ENCODE measurements at places on chromosomes 5 and 9. TPM values are rescaled to one million over a fixed set of nuclear protein-coding genes. Genes with fewer than 3 reads are reported as not detected.

DNA sequence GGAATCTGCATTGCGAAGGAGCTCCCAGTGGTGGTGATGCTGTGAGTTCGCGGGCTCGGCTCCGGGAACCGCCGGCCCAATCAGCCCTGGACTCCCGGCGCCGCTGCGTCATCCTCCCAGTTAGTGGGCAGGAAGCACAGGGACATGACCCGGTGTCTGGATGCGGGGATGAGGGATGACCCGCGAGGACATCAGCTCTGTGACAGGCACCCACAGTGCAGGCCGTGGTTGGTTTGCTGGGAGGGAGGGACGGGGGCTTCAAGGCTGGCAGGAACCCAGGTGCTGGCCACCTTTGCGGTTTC lies 996 bp downstream of the NXNL2 start:
- H3K36me3 ChIP-seq = no peaks in the 10 kb centered on the region
- peak; percentile 67 for DNase-seq
- no peak overlapping the region for H3K27ac ChIP-seq
- H3K27me3 ChIP-seq = peaks cover 10% of the 10 kb centered on the region
- H3K4me3 ChIP-seq = peak overlapping the region; percentile 46

GRCh38 chr5:116830079-116830478 lies 255.5 kb upstream of the SEMA6A start:
- no peak for DNase-seq
- H3K27me3 ChIP-seq = no peaks in the 10 kb centered on the region
- H3K36me3 ChIP-seq = no peaks in the 10 kb centered on the region
- H3K27ac ChIP-seq = no peak overlapping the region

DNA sequence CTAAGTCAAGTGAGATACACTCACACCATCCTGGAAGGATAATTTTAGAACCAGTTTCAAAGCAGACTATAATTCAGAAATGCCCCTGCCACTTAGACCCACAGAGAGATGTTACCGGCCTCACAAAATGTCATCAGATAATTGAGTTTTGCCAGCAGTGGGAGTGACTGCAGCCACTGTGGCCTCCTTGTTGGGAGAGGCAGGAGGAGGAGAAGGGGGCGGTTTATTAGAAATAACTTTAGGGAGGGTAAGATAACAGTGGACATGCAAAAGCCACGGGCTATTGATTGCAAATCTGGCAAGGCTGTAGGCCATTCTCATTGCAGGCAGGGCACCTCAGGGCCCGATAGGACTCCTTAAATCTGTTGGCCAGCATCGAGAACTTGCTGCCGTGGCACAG lies 13.4 kb downstream of the GRXCR2 start:
- H3K4me3 ChIP-seq = no peak overlapping the region
- H3K27ac ChIP-seq = peak overlapping the region; percentile 7
- no peaks in the 10 kb centered on the region for H3K27me3 ChIP-seq

Gene C5orf34
- 0.89 TPM for total RNA-seq

Gene TPPP
- total RNA-seq = 10.5 TPM

DNA sequence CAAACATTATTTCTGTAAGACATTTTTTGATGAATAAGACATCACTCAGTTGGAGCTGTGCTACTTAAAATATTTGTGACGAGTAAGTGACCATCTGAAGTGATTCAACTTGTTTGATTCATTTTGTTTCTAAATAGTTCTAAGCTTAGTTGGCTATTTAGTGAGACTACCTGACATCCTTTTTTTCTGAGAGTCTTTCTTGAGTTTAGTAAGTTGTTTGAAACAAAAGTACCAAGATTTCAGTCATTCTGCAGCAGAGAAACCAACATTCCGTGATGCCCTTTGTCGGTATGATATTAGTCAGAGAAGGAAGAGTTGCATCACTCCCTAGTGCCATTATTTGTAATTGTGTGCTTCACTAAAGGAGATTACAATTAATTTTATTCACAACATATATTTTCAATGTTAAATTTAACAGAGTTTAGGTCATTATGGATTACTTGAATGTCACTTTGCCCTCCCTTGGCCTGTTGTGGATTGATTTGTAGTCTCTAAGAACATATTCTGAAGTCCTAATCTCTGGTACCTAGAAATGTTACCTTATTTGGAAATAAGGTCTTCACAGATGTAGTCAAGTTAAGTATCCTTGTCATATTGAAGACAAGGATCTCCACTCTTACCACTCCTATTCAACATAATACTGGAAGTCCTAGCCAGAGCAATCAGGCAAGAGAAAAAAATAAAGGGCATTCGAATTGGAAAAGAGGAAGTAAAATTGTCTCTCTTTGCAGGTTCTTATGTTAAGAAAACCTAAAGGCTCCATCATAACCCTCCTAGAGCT lies 212.2 kb downstream of the PCSK1 start:
- DNase-seq = no peak
- no peak overlapping the region for H3K27ac ChIP-seq
- H3K4me3 ChIP-seq = no peak overlapping the region
- no peaks in the 10 kb centered on the region for H3K27me3 ChIP-seq
- no peaks in the 10 kb centered on the region for H3K36me3 ChIP-seq
- H3K4me1 ChIP-seq = no peaks in the 10 kb centered on the region

DNA sequence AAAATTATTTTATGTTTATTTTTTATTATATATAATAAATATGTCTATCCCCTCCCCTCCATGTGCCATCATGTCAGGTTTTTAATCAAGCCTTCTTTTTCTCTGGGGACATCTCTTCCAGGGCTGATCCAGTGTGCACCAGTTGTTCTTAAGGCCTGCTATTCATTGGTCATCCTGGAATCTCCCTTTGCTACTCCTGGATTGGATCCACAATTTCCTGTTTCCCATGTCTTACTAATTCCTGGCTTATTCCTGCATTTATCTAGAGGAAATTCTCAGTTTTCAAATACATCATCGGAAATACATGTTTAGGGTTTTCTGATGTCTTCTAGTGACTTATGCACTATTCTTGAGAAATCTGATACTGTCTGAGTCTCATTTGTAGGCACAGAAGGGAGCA lies 56.8 kb downstream of the ANGPTL2 start:
- peaks cover 9% of the 10 kb centered on the region for H3K4me1 ChIP-seq
- H3K4me3 ChIP-seq = no peak overlapping the region
- no peaks in the 10 kb centered on the region for H3K36me3 ChIP-seq
- H3K27me3 ChIP-seq = no peaks in the 10 kb centered on the region
- no peak overlapping the region for H3K27ac ChIP-seq

GRCh38 chr5:171654881-171655280 lies 130.7 kb upstream of the SMIM23 start:
- no peaks in the 10 kb centered on the region for H3K27me3 ChIP-seq
- H3K27ac ChIP-seq = no peak overlapping the region
- H3K4me3 ChIP-seq = no peak overlapping the region
- H3K4me1 ChIP-seq = peaks cover 4% of the 10 kb centered on the region
- DNase-seq = no peak
- no peaks in the 10 kb centered on the region for H3K36me3 ChIP-seq

DNA sequence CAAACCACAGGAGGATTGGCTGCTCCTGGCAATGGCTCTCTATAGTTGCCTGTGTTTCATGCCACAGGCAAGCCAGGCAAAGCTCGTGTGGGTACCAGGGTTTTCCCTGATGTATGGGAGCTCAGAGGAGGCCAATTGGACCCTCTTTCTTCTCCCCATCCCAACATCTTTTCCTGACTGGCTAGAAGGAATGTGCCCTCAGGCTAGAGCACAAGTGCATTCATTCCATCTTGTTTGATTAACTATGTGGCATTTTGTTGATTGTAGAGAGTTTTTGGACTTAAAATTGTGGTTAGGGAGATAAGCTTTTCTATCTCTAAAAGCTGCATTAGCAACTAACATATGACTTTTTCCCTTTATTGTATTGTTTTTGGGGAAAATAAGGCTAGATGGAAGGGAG lies 561.3 kb downstream of the PSAT1 start:
- H3K4me3 ChIP-seq = no peak overlapping the region
- no peak overlapping the region for H3K27ac ChIP-seq
- no peaks in the 10 kb centered on the region for H3K27me3 ChIP-seq
- no peaks in the 10 kb centered on the region for H3K4me1 ChIP-seq

GRCh38 chr9:5326893-5327548 lies 12.7 kb downstream of the RLN1 start:
- no peak overlapping the region for H3K27ac ChIP-seq
- H3K4me1 ChIP-seq = no peaks in the 10 kb centered on the region
- no peaks in the 10 kb centered on the region for H3K36me3 ChIP-seq
- no peaks in the 10 kb centered on the region for H3K27me3 ChIP-seq

Gene LRRTM2
- 0.08 TPM for total RNA-seq

GRCh38 chr5:111836426-111836825 lies 79.4 kb upstream of the NREP start:
- DNase-seq = no peak
- no peaks in the 10 kb centered on the region for H3K27me3 ChIP-seq
- no peak overlapping the region for H3K27ac ChIP-seq
- H3K36me3 ChIP-seq = no peaks in the 10 kb centered on the region
- no peak overlapping the region for H3K4me3 ChIP-seq

GRCh38 chr5:83527221-83527620 lies 55.7 kb downstream of the VCAN start:
- no peaks in the 10 kb centered on the region for H3K27me3 ChIP-seq
- H3K36me3 ChIP-seq = no peaks in the 10 kb centered on the region
- no peaks in the 10 kb centered on the region for H3K4me1 ChIP-seq
- no peak overlapping the region for H3K4me3 ChIP-seq

- H3K27ac ChIP-seq = no peak overlapping the region
- no peaks in the 10 kb centered on the region for H3K36me3 ChIP-seq
- no peaks in the 10 kb centered on the region for H3K4me1 ChIP-seq
- no peak for DNase-seq
Observed at GRCh38 chr5:57552033-57552432, 69.4 kb upstream of the ACTBL2 start.

Gene NR4A3
- 0.64 TPM for total RNA-seq

Gene EDIL3
- total RNA-seq = 15.7 TPM

DNA sequence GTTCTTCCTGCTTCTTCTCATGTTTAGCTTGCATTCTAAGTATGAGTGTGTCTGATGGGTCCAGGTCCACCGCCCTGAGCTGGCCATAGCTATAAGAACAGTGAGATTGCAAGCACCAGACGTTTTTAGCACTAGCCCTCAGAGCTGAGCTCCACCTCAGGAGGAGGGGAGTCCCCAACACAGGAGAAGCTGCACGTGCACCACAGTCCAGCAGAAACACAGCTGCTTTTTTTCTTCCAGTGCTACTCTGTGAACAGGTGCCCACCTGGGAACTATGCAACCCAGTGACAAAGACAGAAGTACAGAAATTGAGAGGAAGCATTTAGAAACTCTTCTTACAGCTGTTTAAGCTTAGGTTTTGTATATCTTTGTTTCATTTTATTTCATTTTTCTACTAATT lies 299.4 kb downstream of the MARCHF11 start:
- H3K4me3 ChIP-seq = no peak overlapping the region
- DNase-seq = no peak
- no peaks in the 10 kb centered on the region for H3K4me1 ChIP-seq
- no peaks in the 10 kb centered on the region for H3K36me3 ChIP-seq
- H3K27ac ChIP-seq = no peak overlapping the region
- no peaks in the 10 kb centered on the region for H3K27me3 ChIP-seq

DNA sequence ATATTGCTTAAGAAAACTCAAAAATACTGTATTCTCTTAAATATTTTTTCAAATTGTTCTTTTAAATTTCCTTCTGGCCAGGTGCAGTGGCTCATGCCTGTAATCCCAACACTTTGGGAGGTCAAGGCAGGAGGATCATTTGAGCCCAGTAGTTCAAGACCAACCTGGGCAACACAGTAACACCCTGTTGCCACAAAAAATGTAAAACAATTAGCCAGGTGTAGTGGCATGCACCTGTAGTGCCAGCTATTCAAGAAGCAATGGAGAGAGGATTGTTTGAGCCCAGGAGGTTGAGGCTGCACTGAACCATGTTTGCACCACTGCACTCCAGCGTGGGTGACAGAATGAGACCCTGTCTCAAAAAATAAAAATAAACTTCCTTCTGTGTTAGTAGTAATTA lies 94.3 kb downstream of the STRBP start:
- DNase-seq = no peak
- peaks cover 3% of the 10 kb centered on the region for H3K36me3 ChIP-seq
- no peaks in the 10 kb centered on the region for H3K27me3 ChIP-seq

DNA sequence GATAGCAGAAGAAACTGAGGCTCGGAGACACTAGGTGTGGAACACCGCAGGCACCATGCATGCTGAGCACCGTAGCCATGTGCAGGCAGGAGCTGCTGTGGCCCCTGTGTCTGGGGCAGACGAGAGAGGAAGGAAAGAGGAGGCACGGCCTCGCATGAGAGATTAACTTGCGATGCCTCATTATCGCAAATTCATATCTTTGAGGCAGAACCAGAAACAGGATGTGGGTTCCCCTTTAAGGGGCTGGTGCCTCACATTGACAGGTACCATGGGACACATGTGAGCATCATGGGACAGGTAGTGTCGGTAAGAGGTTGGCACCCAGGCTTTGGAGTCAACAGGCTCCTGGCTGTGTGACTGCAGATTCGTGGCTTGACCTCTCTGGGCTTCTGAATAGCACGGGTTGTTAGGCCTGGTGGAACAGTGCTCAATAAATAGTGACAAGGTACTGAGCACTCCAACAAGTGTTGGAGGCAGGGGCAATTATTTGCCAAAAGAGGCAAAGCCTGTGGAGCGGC lies 40.8 kb downstream of the NAIF1 start:
- H3K4me3 ChIP-seq = no peak overlapping the region
- H3K4me1 ChIP-seq = no peaks in the 10 kb centered on the region
- H3K36me3 ChIP-seq = no peaks in the 10 kb centered on the region
- H3K27me3 ChIP-seq = no peaks in the 10 kb centered on the region
- peak overlapping the region; percentile 4 for H3K27ac ChIP-seq
- no peak for DNase-seq

- H3K27me3 ChIP-seq = no peaks in the 10 kb centered on the region
- H3K4me3 ChIP-seq = peak overlapping the region; percentile 59
- H3K27ac ChIP-seq = peak overlapping the region; percentile 46
- no peaks in the 10 kb centered on the region for H3K36me3 ChIP-seq
Observed at GRCh38 chr9:89603767-89604665, 796 bp upstream of the GADD45G start.

DNA sequence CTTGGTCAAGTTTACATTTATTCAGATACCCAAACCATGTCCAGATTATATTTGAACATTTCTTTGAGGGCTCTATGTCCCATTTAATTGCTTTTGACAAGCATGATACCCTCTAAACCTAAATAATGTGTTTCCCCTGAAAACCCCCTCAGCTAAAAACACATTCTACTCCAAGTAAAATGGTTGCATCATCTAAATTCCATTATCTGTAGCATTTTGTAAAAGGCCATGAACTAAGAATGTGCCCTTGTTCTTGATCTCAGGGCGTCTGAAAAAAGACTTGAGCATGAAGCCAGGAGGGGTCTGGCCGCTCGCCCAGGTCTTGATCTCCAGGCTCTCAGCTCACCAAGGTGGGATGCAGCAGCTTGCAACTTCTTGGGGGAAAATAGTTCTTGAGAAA lies 53.5 kb upstream of the ERCC6L2 start:
- no peak overlapping the region for H3K4me3 ChIP-seq
- no peak overlapping the region for H3K27ac ChIP-seq
- no peaks in the 10 kb centered on the region for H3K36me3 ChIP-seq
- H3K27me3 ChIP-seq = no peaks in the 10 kb centered on the region
- H3K4me1 ChIP-seq = no peaks in the 10 kb centered on the region
- no peak for DNase-seq

DNA sequence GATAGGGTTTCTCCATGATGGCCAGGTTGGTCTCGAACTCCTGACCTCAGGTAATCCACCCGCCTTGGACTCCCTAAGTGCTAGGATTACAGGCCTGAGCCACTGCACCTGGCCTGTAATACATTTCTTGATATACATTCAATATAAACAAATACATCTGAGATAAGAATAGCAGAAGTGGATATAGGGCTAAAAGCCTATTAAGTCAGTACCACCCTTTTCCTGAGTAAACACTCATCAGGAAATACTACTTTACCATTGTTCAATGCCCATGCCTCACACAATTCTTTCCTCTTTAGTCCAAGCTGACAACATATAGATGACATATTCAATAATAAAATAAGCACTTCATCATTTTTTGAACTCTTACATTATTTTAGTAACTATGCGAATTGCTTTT lies 64.8 kb downstream of the MRPS27 start:
- DNase-seq = no peak
- H3K4me3 ChIP-seq = no peak overlapping the region
- peaks cover 8% of the 10 kb centered on the region for H3K4me1 ChIP-seq
- no peak overlapping the region for H3K27ac ChIP-seq
- H3K27me3 ChIP-seq = no peaks in the 10 kb centered on the region
- no peaks in the 10 kb centered on the region for H3K36me3 ChIP-seq

All from suprapubic skin (tissue), 4 donors.